Activated CD4-positive, alpha-beta memory T cell treated with anti-CD3 and anti-CD28 coated beads, Interleukin-2, amount 10 ng/mL, durations not matched to agents 7 days and 5 days (primary cell): ENCODE measurements at places on chromosomes 11 and 22. TPM values are rescaled to one million over a fixed set of nuclear protein-coding genes. Genes with fewer than 3 reads are reported as not detected.
A peak's percentile ranks its signal among the peaks of the same experiment; 100 is the strongest.

The SGSM1 gene
- total RNA-seq = 0.93 TPM

DNA sequence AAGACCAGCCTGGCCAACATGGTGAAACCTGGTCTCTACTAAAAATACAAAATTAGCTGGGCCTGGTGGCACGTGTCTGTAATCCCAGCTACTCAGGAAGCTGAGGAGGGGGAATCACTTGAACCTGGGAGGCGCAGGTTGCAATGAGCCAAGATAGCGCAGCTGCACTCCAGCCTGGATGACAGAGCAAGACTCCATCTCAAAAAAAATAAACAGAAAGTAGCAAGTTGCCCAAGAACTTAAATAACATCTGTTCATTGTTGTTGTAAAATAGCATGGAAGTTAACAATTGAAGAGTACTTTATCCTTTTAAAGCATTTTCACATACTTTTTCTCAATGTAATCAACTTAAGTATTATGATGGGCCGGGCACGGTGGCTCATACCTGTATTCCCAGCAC, 5.7 kb downstream of the AMBRA1 start:
- no peak for DNase-seq

The XNDC1N gene
- total RNA-seq = 12.8 TPM

GRCh38 chr22:30947816-30948454, 20.6 kb downstream of the MORC2 start:
- DNase-seq = no peak

- DNase-seq = peak; percentile 66
Observed at GRCh38 chr11:61777234-61778090, 14.9 kb downstream of the TMEM258 start.

The ANO1 gene
- not detected for total RNA-seq

GRCh38 chr22:21449531-21450319, 17.5 kb upstream of the TMEM191C start:
- DNase-seq = peak; percentile 10

GRCh38 chr11:79939111-79939510, 498.3 kb upstream of the TENM4 start:
- no peak for DNase-seq

- no peak for DNase-seq
Observed at GRCh38 chr11:122814401-122814800, 23.9 kb upstream of the CRTAM start.
